Motor neuron (in vitro differentiated cells): ENCODE measurements at places on chromosomes 5 and 9. TPM values are rescaled to one million over a fixed set of nuclear protein-coding genes. Genes with fewer than 3 reads are reported as not detected.

DNA sequence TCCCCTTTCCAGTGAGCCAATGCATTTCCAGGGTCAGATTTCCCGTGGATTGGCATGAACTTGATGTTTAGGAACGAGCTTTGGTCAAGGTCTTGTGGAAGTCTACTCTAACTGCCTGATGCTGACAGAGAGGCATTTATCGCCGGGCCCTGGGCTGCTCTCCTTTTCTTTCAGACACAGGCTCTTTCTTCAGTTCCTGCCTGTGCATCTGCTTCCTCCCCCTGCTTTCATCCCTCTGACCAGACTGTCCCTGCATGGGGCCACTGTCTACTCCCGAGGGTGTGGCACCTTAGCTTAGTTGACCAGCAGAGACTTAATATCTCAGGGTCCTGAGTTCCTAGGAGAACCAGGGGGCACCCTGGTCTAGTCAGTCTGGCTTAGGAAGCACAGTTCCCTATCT, 41.2 kb downstream of the RALGPS1 start:
- peak; percentile 26 for ATAC-seq

DNA sequence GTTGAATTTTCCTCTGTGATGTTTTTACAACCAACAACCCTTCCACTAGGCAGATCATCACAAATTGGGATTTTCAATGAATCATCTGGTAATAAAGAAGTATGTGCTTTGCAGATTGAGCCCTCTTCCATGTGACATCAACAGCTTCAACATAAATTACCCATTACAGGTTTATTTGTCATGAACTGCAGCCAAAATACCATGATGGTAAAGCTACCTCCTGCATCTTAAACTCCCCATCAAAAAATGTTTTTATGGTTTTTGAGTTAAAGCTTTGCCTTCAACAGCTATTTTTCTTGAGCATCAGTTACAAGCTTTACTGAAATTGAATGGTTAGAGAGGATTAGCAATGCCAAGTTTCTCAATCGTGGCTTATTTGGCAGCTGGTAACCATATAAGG, 211.4 kb upstream of the TUSC1 start:
- ATAC-seq, result no peak

- ATAC-seq, result peak; percentile 82
Measured at GRCh38 chr5:146291421-146292074, 47.1 kb upstream of the POU4F3 start.

- no peak for ATAC-seq
Measured at GRCh38 chr9:77464661-77465060, 183.5 kb downstream of the GNA14 start.

GRCh38 chr5:107286447-107287098, 384.2 kb downstream of the EFNA5 start:
- no peak for ATAC-seq

GRCh38 chr5:139223481-139223880, 25.3 kb upstream of the SIL1 start:
- ATAC-seq, result no peak

- no peak for ATAC-seq
Measured at GRCh38 chr5:67319935-67320725, 123.5 kb upstream of the CD180 start.

DNA sequence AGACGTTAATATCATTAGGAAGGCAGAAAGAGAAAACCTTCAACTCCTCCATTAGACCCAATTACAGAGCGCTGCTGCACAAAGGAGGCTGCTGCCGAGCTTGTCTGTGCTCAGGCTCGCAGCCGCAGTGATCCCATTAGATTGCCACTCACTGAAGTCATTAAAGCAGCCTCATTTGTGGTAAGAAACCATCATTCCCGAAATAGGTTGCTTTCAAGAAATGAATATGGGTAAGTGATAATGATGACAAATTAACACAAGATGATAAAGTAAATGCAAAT, 137.2 kb downstream of the CAVIN4 start:
- peak; percentile 23 for ATAC-seq

- ATAC-seq, result no peak
Measured at GRCh38 chr5:146359836-146360235, 21.2 kb downstream of the POU4F3 start.

- ATAC-seq, result no peak
Measured at GRCh38 chr5:111348661-111349329, 124.6 kb downstream of the CAMK4 start.

DNA sequence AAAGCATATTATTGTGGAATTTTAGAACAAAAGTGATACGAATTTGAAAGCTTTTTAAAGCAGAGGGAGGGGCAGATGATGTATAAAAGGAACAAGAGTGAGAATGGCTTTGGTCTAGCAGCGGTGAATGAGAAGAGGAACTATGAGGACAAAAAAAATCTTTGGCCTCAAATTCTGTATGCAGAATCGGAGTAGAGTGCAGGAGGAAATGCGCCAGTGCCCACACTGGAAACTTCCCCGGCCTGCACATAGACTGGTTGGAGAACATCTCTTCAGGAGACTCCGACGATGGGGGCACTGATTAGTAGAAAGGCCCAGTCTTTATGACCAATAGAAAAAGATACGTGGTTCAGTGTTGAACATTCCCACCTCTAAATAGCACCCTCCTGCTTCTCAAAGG, 51.3 kb downstream of the SLC46A2 start:
- no peak for ATAC-seq

ATP10B gene
- total RNA-seq, result 0.26 and 0.32 TPM in 2 replicates

FBP2 gene
- 0.39 TPM in 1 of 2 replicates, not detected in the other for total RNA-seq

PCDHB5 gene
- total RNA-seq, result 8.5 and 10.3 TPM in 2 replicates

C5orf52 gene
- total RNA-seq, result not detected in 2 replicates

PCDHGA6 gene
- total RNA-seq, result 0.24 and 0.68 TPM in 2 replicates

TTC23L gene
- 2.0 and 2.3 TPM in 2 replicates for total RNA-seq

CBY3 gene
- total RNA-seq, result 1.0 and 2.1 TPM in 2 replicates

MCTP1 gene
- total RNA-seq, result 5.6 and 6.6 TPM in 2 replicates

TNC gene
- 0.10 and 1.5 TPM in 2 replicates for total RNA-seq
